ENCODE measurements at places on chromosomes 16 and 17. TPM values are rescaled to one million over a fixed set of nuclear protein-coding genes. Genes with fewer than 3 reads are reported as not detected.

GRCh38 chr16:19907161-19907992, 22.7 kb upstream of the GPRC5B start:
- H3K27ac ChIP-seq, result no peak overlapping the region
- H3K4me3 ChIP-seq, result no peak overlapping the region
- H3K36me3 ChIP-seq, result no peaks in the 10 kb centered on the region
- H3K4me1 ChIP-seq, result no peaks in the 10 kb centered on the region

DNA sequence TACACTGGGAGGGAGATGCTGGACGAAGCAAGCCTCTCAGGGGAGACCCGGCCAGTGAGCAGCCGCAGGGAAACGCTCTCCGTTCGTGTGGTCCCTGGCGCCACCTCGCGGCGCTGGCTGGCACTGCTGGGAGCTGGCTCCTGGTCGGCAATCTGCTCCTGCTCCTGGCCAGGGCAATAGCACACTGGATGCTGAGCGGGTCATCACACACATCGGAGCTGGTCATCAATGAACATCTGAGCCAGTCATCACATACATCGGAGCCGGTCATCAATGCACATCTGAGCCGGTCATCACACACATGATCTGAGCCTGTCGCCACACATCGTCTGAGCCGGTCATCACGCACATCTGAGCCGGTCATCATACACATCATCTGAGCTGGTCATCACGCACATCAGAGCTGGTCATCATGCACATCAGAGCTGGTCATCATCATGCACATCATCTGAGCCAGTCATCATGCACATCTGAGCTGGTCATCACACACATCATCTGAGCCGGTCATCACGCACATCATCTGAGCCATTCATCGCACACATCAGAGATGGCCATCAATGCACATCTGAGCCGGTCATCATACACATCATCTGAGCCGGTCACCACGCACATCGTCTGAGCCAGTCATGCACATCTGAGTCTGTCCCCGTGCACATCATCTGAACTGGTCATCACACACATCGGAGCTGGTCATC, 217.3 kb downstream of the RBFOX3 start:
- no peaks in the 10 kb centered on the region for H3K4me1 ChIP-seq
- DNase-seq, result peak; percentile 50
- H3K27me3 ChIP-seq, result peaks cover 92% of the 10 kb centered on the region
- H3K36me3 ChIP-seq, result no peaks in the 10 kb centered on the region
- no peak overlapping the region for H3K4me3 ChIP-seq

DNA sequence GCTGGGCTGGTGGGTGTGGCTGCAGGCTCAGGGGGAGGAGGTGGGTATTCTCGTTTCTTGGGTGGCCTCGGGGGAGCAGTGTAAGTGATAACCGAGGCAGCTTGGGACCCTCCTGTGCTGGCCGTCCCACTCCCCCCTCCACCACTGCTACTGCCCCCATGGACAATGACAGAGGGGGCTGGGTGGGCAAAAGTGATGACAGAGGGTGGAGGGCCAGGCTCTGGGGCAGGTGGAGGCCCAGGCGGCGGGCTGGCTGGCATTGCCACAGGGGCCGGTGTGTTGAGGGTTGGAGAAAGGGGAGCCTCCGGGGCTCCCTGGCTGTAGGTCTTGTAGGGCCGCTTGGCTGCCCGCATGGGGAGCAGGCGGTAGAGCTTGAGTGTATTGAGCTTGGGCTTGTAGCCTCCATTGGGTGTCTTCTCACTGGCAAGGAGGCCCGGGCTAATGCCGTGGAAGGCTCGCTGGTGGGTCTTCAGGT, 16.0 kb downstream of the ZBTB4 start:
- H3K27ac ChIP-seq, result no peak overlapping the region
- H3K4me1 ChIP-seq, result peaks cover 8% of the 10 kb centered on the region
- H3K36me3 ChIP-seq, result no peaks in the 10 kb centered on the region
- no peak overlapping the region for H3K4me3 ChIP-seq
- DNase-seq, result no peak
- H3K27me3 ChIP-seq, result no peaks in the 10 kb centered on the region

The KRT15 gene
- total RNA-seq, result 0.46 TPM

DNA sequence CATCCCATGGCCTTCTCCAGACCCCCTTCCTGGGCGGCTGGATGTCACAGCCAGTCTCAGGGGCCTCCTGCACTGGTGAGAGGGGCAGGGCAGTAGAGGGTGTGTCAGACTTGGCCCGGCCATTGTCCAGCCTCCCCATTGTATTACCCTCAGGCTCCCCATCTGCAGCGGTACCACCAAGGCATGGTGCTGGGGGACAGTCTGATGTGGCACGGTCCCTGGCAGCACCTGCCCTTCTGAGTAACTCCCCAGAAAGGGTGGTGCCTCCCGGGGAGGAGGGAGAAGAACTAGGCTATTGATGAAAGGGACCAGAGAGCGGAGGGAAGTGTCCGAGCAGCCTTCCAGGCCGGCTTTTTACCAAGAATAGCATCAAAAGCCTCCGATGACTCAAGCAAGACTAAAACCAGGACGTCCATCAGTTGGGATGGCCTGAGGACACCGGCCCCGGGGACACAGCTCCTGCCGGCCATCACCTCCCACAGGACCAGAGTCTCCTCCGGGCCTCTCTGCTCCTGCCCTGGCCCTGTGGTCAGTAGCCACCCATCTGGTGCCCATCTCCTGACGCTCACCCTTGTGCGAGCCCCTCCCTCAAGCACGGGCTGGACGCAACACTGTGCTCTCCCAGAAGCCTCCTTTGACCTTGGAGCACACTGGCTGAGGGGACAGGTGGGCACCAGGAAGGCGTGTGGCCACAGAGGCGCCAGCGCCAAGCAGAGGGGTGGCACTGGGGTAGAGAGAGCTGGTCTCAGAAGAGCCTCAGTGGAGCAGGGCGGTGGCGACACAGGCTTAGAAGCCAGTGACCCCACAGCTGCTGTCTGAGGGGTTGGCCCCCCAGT, 5.8 kb upstream of the CPNE7 start:
- 0 out of 3 replicates have a peak, but pooled peaks cover under 1% of the 10 kb centered on the region for H3K36me3 ChIP-seq
- DNase-seq, result no peak
- peaks cover 53% of the 10 kb centered on the region for H3K4me1 ChIP-seq
- H3K27ac ChIP-seq, result no peak overlapping the region
- peaks cover 21% of the 10 kb centered on the region for H3K27me3 ChIP-seq
- H3K4me3 ChIP-seq, result no peak overlapping the region

The TXNL4B gene
- total RNA-seq, result 24.4 TPM

GRCh38 chr16:1641261-1641660, 29.1 kb downstream of the CRAMP1 start:
- H3K36me3 ChIP-seq, result peaks cover 73% of the 10 kb centered on the region
- no peak overlapping the region for H3K27ac ChIP-seq
- DNase-seq, result no peak
- H3K4me3 ChIP-seq, result no peak overlapping the region

The TEKT1 gene
- not detected for total RNA-seq

The EIF3CL gene
- total RNA-seq, result 113 TPM

The ABCA9 gene
- total RNA-seq, result not detected

The RGS9 gene
- total RNA-seq, result 0.66 TPM

- no peak for DNase-seq
- no peak overlapping the region for H3K4me3 ChIP-seq
- H3K4me1 ChIP-seq, result peaks cover 4% of the 10 kb centered on the region
These were observed 11.3 kb upstream of the STAC2 start for GRCh38 chr17:39236981-39237441.

DNA sequence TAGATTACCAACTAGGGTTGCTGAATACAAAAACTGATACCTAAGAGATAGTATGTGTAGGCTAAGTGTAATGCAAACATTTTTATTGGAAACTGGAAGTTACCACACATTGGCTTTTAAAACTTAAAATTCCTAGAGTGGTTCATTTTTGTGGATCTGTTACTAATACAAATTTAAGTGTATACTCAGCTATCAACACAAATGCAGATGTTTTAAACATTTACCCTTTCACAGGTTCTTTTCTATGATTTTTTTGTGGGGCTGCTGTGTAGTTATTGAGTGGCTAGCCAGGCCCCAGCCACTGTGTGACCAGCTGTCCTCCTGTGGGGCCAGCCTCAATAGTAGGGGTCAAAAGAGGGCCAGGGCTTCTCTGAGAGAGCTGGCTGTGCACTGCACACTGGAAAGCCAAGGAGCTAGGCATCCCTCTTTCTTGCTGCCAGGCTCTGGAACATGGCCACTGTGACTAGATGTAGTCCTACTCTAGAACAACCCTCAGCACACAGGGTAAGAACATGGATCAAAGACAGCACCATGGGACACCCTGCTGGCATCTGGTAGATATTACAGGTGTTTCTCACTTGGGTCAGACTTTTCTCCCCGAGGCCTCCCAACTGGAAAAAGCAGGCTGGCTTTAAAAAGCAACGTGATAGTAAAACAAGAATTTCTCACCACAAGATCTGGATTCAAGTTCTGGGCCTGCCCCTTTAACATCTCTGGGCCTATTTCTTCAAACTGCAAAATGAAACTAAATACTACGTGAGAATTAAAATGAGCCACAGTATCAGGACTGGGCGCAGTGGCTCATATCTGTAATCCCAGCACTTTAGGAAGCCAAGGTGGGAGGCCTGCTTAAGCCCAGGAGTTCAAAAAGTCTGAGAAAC, 7.3 kb upstream of the VEZF1 start:
- H3K4me1 ChIP-seq, result peaks cover 57% of the 10 kb centered on the region

DNA sequence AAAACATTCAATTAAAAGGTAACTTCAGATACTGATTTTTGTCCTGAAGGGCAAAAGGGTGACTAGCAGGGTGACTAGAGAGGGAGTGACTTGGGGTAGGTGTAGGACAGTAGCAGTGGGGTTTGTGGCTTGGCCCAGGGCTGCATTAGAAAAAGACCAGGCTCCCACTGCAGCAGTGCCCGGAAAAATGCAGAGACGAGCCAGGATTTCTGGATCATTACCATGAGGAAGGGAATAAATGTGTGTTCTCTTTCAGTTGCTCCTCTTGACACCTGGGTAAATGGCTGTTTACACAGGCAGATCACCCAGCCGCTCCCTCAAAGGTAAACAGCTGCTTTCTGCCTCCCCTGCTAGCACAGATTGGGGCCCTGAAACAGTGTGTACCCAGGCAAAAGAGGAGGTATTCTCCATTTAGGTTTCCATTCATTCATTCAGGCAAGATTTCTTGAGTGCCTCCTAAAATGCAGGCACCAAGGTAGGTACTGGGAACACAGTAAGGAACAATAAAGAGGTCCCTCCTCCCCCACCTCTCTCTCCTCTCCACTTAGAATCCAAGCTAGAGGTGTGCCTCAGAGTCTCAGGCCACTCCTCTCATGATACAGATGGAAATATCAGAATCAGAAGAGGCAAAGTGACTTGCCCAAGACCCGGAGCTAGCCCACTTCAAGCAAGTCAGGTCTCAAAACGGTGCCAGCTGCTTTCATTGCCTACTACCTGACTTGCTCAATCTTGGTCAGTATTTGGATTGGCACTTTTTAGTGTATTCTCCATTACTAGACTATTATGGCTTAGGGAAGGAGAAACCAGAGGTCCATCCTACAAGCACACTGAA, 15.2 kb upstream of the TOX3 start:
- H3K27ac ChIP-seq, result peak overlapping the region; percentile 23
- peak; percentile 54 for DNase-seq
- H3K4me3 ChIP-seq, result peak overlapping the region; percentile 27
- no peaks in the 10 kb centered on the region for H3K27me3 ChIP-seq
- no peaks in the 10 kb centered on the region for H3K36me3 ChIP-seq

The OR1A1 gene
- total RNA-seq, result not detected

The GAST gene
- not detected for total RNA-seq

DNA sequence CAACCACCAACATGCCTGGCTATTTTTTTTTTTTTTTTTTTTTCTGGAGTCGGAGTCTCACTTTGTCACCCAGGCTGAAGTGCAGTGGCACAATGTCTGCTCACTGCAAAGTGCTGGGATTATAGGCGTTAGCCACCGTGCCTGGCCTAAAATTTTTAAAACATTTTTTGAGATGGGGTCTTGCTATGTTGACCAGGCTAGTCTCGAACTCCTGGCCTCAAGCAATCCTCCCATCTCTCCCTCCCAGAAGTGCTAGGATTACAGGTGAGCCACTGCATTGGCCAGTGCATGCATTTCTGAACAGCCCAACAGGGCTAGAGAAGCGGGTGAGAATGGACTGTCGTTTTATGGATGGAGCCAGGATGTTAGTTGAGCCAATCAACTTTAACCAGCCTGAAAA, 72.4 kb downstream of the ERCC4 start:
- H3K4me3 ChIP-seq, result no peak overlapping the region
- H3K36me3 ChIP-seq, result no peaks in the 10 kb centered on the region
- no peak for DNase-seq

The TOM1L1 gene
- total RNA-seq, result 61.1 TPM

The B9D1 gene
- total RNA-seq, result 27.7 TPM

The SLC2A4 gene
- total RNA-seq, result 5.8 TPM

The CYGB gene
- 27.1 TPM for total RNA-seq

The MMP25 gene
- not detected for total RNA-seq

DNA sequence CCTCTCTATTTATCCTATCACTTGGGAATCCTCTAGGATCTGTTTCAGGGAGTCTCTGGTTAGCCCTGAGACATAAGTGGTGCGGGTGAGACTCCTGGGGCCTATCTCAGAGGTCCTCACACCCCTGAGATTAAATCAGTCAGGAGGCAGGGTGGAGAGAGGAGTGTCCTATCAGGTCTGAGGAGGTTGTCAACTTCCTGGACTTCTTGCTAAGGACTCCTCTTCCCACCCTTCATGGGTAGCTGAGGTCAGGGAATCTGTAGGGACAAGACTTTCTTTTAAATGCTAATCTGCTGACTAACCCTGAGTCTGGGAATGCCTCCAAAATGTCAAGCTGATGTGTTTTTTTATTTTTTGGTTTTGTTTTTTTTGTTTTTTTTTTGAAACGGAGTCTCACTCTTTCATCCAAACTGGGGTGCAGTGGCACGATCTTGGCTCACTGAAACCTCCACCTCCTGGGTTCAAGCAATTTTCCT, 6.6 kb upstream of the ARMC5 start:
- H3K27ac ChIP-seq, result no peak overlapping the region
- DNase-seq, result no peak
- peaks cover 62% of the 10 kb centered on the region for H3K4me1 ChIP-seq
- no peaks in the 10 kb centered on the region for H3K27me3 ChIP-seq
- H3K4me3 ChIP-seq, result no peak overlapping the region

GRCh38 chr17:64152428-64153125, 22.6 kb upstream of the ERN1 start:
- H3K27me3 ChIP-seq, result no peaks in the 10 kb centered on the region
- no peak overlapping the region for H3K4me3 ChIP-seq
- DNase-seq, result no peak
- no peak overlapping the region for H3K27ac ChIP-seq
- H3K4me1 ChIP-seq, result peaks cover 95% of the 10 kb centered on the region

- H3K4me1 ChIP-seq, result peaks cover 58% of the 10 kb centered on the region
- no peak for DNase-seq
- H3K36me3 ChIP-seq, result peaks cover 5% of the 10 kb centered on the region
- no peaks in the 10 kb centered on the region for H3K27me3 ChIP-seq
- H3K4me3 ChIP-seq, result no peak overlapping the region
These were observed 5.0 kb downstream of the DEXI start for GRCh38 chr16:10937068-10937859.

DNA sequence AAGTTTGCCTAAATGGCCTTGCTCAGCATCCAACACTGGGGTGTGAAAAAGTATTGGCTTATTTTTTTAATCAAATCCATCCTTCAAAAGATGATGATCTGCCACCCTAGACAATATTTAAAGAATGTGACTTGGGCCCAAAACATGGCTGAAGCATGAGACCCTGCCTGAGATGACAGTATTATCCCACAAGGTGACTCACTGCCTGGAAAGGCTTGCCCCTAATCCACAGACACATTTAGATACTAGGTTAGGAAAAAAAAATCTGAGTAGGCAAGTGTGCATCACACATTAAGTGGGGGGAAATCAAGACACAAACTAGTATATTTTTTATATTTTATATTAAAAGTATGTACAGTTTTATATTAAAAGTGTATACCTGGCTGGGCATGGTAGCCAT, 38.4 kb downstream of the TOM1L2 start:
- H3K36me3 ChIP-seq, result no peaks in the 10 kb centered on the region
- H3K27ac ChIP-seq, result no peak overlapping the region
- no peaks in the 10 kb centered on the region for H3K27me3 ChIP-seq
- no peak for DNase-seq
- no peak overlapping the region for H3K4me3 ChIP-seq
